ENCODE measurements at places on chromosomes 11 and 22.

GRCh38 chr11:111937844-111938243 is 701 bp downstream of the DIXDC1 start:
- no peak for DNase-seq

GRCh38 chr22:49827853-49828598 is at the start of gene BRD1:
Gene BRD1, minus strand, starts transcription at chr22:49827873. Its CDS starts 3,556 bp downstream, at chr22:49824317.
- no peak for DNase-seq

- no peak for DNase-seq
Measured at GRCh38 chr11:114193730-114194679, 102.2 kb upstream of the NNMT start.

DNA sequence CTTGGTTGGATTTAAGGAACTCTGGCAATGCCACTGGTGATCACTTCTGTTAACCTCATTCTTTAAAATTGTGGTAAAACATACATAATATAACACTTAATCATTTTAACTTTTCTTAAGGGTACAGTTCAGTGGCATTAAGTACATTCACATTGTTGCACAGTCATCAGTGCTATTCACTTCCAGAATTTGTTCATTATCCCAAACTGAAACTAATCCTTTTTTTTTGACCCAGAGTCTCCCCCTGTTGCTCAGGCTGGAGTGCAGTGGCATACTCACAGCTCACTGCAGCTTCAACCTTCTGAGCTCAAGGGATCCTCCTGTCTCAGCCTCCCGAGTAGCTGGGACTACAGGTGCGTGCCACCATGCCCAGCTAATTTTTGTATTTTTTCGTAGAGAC is 10.6 kb downstream of the ELF5 start:
- no peak for DNase-seq

GRCh38 chr11:121762820-121763219 is 310.1 kb upstream of the SORL1-AS1 start:
- no peak for DNase-seq

- DNase-seq = no peak
Measured at GRCh38 chr11:11229647-11230046, 123.4 kb downstream of the CSNK2A3 start.

DNA sequence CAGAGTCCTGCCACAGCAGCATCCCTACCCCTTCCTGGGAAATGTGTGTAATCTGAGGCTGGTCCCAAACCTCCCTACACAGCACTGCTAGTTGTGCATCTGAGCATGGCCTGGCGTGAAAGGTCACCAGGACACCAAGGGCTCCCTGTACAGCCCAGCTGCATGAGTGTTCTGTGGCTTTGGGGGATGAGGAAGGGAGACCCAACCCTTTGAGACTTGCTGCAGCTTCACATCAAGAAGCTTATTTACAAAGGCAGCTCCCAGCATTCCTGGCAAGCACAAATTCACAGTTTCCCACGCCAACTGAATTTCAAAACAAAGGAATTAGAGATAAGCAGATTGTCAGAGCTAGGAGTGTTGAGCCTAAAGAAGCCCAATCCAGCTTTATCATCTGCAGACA is 32.2 kb downstream of the CSNK2A3 start:
- no peak for DNase-seq

- no peak for DNase-seq
Measured at GRCh38 chr11:77266766-77267165, 34.7 kb downstream of the GDPD4 start.

DNA sequence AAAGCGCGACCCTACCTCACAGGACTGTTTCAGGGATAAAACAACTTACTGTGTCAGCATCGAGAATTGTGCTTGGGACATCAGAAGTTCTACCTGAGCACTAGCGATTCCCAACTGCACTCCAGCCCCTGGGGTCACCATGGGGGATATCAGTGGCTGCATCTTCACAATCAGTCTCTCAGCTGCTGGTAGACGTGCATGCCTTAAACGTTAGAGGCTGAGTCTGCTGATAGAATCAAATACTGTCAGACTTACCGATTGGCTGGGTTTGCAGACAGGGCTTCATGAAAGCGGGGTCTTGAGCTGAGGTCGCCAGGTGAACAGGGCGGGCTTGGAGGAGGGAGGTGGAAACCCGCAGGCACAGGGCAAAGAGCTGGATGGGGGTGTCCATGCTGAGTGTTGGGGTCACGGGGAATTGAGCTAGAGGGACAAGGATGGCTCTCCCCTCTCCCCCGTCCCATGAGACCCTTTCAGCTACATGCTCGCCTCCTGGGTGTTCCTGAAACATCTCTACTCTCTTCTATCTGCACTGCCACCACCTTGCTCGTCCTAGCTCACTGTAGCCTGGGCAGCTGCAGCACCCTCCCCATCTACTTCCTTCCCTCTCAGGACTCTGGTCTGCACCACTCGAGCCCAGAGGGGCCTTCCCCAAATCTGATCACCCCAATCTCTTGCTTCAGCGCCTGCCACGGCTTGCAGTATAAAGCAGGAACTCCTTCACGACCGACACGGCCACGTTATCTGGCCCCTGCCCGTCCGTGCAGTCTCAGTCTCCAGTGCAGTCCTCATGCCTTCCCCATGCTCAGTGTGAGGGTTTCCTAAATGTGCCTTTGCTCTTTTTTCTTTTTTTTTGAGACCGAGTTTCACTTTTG is 43.5 kb downstream of the ST14 start:
- DNase-seq = no peak

DNA sequence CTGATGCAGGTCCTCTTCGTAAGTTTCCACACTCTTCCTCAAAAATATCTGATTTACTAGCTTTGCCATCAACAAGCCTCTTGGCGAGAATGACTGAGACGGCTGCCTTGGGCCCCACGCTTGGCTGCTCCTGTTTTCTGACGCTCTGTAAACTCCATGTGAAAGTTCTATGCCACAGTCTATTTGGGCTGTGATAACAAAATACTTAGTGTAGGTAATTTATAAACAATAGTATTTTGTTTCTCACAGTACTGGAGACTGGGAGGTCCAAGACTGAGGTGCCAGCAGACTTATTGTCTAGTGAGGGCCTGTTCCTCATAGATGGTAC is 123.2 kb upstream of the SORL1-AS1 start:
- no peak for DNase-seq

DNA sequence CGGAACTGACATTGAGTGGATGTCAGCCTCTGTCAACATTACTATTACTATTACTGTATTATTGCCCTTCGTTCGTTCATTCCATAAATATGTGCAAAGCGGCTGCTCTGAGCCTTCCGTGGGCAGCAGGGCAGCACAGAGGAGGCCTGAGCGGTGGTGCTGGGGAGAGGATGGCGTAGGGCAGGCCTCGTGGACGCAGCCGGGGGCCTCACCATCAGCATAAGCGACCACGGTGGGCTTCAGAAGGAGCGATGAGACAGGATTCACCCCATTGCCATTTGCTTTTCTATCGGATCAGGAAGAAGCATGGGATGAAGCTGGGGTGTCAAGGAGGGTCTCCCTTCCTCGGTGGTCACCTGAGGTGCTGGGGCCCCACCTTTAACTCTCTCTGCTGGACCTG is 22.7 kb downstream of the ANO1 start:
- no peak for DNase-seq

- no peak for DNase-seq
Measured at GRCh38 chr11:86999859-87000753, 37.6 kb upstream of the TMEM135 start.

GRCh38 chr11:21933095-21933494 is 259.8 kb upstream of the ANO5 start:
- no peak for DNase-seq

DNA sequence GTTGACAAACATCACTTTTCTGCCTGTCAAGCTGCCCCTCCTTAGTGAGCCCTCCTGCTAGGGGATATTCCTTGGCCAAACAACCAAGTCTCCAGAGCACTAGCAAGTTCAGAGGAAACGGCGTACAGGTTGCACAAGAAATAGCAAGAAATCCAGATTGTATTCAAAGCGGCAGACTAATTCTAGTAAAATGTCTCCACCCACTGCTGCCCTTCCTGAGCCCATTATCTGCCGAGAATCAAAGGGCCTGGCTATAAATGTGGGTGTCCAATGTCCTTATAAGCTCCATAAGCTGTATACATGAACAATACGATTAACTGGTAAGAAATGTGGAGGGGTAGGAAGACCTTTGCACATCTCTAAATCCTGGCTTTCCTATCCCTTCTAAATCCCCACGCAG is 44.0 kb upstream of the AKIP1 start:
- no peak for DNase-seq

DNA sequence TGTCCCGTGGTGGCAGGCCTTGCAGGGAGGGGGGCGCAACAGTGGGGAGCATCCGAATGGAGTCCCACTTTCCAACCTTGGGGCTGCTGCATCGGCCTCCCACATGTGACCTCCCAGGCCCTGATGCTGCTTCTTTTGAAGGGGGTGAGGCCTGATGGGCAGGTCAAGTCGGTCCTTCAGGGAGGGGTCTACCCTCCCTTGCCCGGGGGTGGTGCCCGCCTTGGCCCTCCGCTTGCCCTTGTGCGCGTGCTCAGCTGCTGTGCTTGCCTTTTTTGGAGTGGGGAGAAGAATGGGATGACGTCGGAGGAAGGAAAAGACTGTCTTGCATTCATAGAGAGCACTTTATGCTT is 66.9 kb downstream of the PRDM11 start:
- no peak for DNase-seq

DNA sequence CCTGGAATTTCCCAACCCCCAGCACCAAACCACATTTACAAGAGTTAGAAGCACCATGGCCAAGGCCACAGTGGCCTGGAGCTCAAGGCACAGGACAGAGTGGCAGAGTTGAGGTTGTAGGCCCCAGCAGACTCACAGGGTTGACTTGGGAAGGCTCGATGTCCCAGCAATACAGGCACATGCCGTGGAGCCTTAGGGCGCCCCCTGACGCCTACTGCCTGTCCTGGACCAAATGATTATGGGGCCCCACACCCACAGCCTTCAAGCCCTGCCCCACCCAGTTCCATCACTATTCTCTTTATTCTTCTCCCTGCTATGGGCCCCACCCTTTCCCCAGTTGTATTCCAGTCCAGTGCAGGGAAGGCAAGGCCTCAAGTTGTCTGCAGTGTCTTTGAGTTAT is at the start of gene CCDC179:
CCDC179 (minus strand) TSS at position 234 of the 400 bp plus-strand sequence; CDS start at position 181, 53 bp downstream.
- DNase-seq = no peak

DNA sequence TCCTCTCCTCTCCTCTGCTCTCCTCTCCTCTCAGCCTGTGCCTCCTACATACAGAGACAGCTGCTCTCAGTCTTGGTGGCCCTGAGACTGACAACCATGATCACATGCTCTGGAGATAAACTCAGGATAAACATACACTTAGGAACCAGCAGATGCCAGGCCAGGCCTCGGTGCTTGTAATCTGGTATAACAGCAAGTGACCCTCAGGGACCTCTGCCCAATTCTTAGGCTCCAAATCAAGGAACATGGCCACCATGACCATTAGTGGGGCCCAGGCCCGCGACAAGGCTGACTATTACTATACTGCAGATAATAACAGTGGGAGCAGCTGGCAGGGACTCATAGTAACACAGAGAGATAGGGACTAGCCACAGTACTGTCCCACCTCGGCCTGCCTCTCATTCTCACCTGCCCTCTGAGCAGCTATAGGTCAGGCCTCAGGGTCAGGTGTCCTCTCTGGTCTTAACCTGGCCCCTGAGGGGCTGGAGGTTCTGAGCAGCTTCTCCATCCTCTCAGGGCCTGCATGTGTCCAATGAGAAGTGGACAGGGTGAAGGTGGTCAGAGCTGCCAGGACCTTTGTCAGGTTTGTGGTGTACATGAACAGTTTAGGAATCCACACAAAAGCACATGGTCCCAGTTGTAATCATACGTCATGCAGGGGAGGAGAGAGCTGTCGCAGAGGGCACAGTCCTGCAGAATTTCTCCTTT is 106.1 kb downstream of the GGTLC2 start:
- no peak for DNase-seq

GRCh38 chr11:75239531-75240290 is 863 bp upstream of the TPBGL start:
- DNase-seq = no peak

DNA sequence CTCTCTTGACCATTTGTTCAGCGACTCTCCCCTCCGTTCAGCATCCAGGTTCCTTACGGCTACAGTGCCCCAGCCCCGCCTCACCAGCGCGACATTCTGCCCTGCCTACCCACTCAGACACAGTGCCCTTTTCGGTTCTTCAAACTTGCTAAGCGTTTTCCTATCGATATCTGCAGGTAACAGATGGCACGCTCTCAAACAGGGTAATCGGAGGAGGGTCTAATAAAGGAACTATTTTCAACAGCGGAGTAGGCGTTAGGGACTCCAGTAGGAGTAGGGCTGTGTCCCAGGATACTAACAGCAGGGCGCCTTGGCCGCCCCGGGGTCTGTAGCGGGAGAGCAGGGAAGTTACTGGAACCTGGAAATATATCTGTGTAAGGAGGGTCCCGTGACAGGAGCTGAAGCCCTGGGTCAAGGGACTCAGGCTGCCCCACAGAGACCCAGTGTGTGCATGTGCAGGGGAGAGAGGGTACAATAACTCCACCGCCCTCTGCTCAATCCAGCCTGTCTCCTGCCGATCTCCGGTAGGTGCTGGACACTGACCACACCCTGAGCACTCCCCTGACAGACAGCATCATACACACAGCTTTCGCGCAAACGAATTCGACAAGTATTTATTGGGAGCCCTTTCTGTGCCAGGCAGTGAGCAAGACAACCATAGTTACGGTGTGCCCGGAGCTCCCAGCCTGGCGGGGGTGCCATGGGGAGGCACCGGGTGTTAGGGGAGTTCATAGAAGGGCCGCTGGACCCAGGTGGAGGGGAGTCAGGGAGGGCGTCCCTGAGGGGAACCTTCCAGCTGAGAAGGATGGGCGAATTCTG is 2.1 kb downstream of the KLHL35 start:
- no peak for DNase-seq

DNA sequence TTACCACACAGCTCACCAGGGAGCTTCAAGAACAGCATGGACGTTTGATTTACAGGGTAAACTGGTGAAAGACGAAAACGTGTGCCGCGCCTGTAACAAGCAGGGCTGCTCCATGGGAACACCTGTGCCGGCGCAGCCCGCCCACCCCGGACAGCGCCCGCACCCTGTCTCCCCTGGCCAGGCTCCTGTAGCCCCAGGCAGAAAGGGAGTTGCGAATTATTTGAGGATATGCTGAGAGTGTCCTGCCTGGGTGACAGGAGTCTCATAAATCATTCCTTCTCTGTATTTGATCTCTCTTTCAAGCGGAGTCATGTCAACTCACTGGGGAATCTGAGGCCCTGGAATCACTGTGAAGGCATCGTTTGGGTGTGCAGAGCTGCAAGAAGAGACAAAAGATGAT is 804.3 kb downstream of the OPCML start:
- no peak for DNase-seq

GRCh38 chr11:64306563-64306875 is 1.2 kb downstream of the ESRRA start:
- no peak for DNase-seq
